ENCODE measurements at places on chromosomes 6 and 20.

DNA sequence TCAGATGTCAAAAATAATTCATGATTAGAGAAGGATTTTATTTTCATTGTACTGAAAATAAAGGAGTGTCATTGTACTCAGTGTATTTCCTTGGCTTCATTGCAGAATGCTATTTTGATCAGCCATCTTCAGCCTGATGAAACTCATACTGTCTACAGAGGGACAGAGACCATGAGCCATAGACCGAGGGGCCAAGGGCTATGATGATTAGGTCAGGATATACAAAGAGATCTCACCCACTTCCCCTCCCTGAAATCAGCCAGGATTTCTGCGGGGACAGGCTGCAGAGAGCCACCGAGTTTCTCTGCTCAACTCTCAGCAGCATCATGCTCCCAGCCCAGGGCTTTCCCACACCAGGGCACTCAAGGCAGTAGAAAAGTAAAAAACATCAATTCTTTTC, 47.0 kb downstream of the ALDH8A1 start:
- DNase-seq: no peak

- DNase-seq: no peak
Measured at GRCh38 chr6:14425805-14426204, 308.2 kb downstream of the CD83 start.

- DNase-seq: no peak
Measured at GRCh38 chr20:59948828-59949720, 8.9 kb downstream of the FAM217B start.

GRCh38 chr6:154703124-154703523, 30.1 kb upstream of the SCAF8 start:
- DNase-seq: no peak

- no peak for DNase-seq
Measured at GRCh38 chr20:59584278-59584925, 19.9 kb upstream of the PHACTR3 start.

DNA sequence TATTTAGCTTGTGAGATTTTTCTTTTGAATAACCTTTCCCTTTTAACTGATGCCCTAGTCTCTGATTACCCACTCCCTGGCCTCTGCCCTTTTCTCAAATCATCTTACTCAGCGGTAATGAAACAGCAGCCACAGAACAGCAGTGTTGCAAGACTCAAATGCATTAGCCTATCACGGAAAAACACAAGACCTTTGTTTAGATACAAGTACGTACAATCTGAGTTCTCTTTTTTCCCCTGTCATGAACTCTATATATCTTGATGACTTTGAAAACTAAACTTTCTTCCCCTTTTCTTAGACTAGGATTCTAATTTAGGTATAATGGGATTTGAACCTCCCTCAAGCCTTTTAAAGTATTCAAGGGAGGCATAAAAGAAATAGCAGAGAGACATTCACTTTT, 1034.9 kb downstream of the EYS start:
- no peak for DNase-seq

DNA sequence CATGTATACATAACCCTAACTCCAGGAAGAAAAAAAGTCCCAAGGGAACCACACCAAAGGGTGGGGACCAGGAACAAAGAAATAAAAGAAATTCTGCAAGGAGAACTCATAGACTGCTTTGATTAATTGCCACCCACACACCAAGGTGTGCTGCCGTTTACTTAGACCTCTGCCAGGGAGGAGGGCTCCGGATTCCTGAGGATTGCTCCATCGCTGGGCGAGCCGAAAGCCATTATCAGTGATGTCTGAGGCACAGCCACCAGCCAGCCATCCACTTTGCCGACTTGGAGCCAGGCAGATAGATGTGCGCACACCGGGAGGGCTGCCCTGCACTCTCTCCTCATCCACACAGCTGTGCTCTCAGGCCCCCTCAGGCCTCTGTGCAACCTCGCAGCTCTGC, 272.7 kb upstream of the FOXQ1 start:
- DNase-seq: no peak

DNA sequence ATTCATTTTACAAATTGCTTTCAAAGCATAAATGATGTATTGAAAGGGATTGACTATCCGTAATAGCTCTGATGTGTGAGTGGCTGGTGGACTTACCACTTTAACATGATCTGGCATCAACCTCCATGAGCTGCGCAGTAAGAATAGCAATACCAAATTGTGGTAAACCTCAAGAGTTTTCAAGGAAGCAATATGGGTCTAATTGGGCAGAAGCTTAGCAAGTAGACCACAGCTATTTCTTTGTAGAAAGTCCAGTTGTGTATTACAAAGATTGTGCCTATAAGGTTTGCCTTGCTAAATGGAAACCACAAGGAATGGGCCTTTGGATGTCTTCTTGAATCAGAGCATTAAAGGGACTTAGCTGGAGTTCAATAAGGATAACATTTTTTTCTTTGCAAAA, 736.6 kb downstream of the KIF16B start:
- no peak for DNase-seq

DNA sequence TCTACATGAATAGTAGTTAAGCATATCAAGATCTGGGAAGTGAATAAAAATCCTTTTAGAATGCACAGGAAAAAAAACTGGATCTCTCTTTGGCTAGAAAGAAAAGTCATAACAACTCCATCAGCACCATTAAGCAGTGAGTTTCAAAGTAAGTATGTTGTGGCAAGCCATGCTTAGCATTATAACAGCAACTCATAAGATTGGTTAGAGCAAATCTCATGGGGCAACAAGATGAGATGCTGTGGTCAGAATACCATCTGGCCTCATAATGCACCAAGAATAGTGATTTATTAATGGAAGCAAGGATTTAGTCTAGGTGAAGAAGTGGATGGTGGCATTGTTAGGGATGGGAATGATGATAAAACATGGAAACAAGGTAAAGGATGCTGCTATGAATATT, 159.4 kb downstream of the PHF3 start:
- DNase-seq: no peak

DNA sequence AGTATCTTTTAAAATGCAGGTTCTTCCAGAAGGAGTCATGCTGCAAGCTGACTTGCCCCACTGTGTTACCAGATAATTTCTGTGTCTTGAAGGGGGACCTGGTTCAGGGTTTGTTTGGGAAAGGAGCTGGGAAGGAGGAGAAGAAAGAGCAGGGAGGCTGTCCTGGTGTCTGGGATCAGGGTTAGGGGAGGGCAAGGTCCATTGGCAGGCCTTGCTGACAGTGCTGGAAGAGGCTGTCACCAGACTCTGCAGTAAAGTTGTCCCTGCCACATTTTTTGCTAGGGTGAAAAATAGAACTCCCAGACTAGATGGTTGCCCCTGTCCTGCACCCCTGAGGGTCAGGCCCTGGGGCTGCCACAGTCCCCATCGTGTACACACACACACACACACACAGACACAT, 14.9 kb downstream of the GLP1R start:
- no peak for DNase-seq

- DNase-seq: no peak
Measured at GRCh38 chr6:11204005-11204399, 28.5 kb downstream of the NEDD9 start.

DNA sequence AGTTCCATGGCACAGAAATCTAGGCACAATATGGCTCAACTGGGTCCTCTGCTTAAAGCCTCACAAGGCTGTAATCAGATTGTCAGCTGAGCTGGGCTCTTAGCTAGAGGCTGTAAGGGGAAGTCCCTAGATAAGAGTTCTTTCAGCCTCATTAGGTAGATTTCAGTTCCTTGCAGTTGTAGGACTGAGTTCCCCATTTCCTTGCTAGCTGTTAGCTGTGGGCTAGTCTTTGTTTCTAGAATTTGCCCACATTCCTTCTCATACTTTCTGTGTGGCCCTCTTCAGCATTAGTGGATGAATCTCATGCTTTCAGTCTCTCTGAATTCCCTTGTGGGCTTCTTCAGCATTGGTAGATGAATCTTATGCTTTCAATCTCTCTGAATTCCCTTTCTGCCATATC, 71.0 kb upstream of the MRAP2 start:
- no peak for DNase-seq

DNA sequence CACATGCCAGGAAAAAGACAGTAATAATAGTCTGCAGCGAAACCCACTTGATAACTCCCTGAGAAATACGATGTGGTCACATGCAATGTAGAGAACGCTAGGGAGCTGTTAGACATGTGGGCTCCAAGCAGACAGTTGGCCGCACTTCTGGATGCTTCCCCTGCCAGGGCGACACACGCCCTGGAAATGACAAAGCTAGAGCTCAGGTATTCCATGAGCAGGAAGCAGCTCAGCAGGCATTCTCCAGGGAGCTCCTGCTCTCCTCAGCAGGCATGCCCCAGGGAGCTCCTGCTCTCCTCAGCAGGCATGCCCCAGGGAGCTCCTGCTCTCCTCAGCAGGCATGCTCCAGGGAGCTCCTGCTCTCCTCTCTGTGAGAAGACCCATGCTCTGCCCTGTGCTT, 52.4 kb upstream of the NXT1 start:
- no peak for DNase-seq

DNA sequence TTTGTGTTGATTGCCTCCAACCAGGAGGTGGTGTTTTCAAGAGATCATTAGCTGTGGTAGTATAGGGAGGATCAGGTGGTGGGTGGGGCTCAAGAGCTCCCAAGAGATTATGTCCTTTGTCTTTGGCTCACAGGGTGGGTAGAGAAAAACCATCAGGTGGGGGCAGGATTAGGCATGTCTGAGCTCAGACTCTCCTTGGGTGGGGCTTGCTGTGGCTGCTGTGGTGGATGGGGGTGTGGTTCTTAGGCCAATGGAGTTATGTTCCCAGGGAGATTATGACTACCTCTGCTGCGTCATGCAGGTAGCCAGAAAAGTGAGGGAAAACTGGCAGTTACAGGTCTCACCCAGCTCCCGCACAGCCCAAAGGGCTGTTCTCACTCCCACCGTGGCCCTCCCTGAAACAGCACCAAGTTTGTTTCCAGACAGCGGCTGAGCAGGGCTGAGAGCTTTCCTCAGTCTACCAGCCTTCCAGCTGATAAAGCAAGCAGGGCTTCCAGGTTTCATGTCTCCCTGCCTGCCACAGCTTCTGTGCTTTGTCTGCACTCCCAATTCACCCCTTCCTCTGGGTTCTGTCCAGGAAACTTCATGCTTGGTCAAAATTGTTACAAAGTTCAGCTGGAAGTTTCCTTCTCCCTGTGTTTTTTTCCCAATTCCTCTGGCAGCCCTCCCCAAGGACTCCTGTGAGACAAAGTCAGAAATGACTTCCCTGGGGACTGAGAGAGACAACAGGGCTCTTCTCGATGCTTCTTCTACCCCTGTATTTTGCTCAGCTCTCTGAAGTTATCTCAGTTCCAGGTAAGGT, 481.1 kb upstream of the MAN1A1 start:
- DNase-seq: no peak

DNA sequence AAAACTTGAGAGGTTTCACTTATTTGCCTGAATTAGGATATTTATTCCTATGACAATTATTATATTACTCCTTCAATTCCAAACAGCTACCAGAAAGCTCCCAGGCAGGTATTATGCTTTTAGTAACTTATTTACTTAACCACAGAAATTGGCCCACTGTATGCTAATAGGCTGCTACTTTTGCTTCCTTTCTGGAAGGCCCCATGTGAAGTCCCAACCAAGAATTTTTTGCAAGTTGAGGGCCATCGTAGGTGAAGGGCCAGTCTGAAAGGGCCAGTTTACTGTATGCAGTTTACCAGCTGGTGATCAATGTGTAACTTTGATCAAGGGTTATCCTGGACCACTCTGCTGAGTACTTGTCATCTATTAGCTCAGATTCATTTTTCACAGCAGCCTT, 45.0 kb downstream of the EDN1 start:
- no peak for DNase-seq

DNA sequence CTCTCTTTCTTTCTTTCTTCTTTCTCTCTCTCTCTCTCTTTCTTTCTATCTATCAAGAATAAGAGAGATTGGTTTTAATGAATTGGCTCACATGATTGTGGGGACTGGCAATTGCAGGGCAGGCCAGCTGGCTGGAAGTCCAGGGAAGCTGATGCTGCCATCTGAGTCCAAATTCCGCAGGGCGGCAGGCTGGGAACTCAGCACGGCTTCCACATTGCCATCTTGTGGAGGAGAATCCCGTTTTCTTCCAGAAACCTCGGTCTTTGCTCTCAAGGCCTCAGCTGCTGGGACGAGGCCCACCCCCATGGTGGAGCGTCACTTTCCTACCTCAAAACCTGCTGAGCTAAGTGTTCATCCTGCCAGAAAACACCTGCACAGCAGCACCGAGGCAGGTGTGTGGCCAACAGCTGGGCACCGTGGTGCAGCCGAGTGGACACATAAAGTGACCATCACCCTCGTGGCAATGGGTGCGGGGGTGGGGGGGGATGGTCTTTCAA, 58.8 kb upstream of the SLCO4A1 start:
- no peak for DNase-seq

GRCh38 chr20:15805154-15805553, 768.1 kb downstream of the KIF16B start:
- DNase-seq: no peak

GRCh38 chr6:44650495-44650894, 263.0 kb downstream of the CDC5L start:
- DNase-seq: no peak

GRCh38 chr6:36714511-36714910, 16.9 kb downstream of the RAB44 start:
- no peak for DNase-seq

- DNase-seq: no peak
Measured at GRCh38 chr6:46948699-46949098, 27.0 kb upstream of the ADGRF5 start.

DNA sequence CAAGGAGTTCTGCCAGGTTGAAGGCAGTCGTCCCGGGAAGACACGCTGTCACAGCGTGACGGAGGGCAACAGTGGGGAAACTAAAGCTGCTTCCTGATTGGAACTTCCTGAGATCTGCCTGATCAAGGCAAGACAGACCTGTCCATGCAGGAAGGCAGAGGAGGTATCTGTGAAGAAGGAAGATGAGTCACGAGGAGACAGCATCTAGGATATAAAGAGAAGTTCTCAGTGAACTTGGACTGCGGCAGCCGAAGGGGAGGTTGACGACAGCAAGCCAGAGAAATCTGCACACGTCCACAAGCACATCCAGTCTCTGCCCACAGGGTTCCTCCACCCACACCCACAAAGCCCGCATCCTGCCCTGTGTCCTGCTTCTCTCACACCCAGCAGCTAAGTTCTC, 38.6 kb downstream of the PREP start:
- DNase-seq: no peak

DNA sequence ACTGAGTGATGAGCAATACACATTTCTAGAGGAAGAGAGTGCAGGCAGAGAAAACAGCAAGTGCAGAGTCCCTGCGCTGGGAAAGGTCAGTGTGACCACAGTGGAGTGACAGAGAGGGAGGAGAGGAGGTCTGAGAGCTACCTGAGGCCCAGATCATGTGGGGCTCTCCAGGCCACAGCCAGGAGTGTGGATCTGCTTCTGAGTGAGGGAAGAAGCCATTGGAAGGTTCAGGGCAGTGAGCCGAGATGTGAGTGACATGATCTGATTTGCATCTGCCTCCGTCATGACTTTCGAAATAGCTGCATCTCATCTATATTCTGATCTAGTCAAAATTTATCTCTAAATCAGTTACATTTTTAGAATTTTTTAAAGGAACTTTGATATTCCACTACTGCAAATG, 367.1 kb downstream of the PREX1 start:
- no peak for DNase-seq

- no peak for DNase-seq
Measured at GRCh38 chr6:101080597-101080996, 199.5 kb upstream of the ASCC3 start.

All from stimulated activated CD4-positive, alpha-beta T cell treated with anti-CD3 and anti-CD28 coated beads, Interleukin-1b, Interleukin-23, amount 100 ng/mL, for 1 hour (primary cell).